ENCODE measurements at places on chromosomes 2 and 18. TPM values are rescaled to one million over a fixed set of nuclear protein-coding genes. Genes with fewer than 3 reads are reported as not detected.

MTIF2 gene
- 20.5 TPM for polyA plus RNA-seq

DNA sequence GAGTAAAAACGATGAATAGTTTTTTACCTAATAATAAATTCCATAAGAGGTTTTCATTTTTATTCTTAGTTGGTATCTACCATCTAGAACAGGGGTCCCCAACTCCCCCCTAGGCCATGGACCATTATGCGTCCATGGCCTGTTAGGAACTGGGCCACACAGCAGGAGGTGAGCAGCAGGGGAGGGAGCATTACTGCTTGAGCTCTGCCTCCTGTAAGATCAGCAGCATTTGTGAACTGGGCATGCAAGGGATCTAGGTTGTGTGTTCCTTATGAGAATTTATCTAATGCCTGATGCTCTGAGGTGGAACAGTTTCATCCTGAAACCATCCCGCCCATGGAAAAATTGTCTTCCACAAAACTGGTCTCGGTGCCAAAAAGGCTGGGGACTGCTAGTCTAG is 5.9 kb downstream of the TIA1 start:
- DNase-seq: no peak

DNA sequence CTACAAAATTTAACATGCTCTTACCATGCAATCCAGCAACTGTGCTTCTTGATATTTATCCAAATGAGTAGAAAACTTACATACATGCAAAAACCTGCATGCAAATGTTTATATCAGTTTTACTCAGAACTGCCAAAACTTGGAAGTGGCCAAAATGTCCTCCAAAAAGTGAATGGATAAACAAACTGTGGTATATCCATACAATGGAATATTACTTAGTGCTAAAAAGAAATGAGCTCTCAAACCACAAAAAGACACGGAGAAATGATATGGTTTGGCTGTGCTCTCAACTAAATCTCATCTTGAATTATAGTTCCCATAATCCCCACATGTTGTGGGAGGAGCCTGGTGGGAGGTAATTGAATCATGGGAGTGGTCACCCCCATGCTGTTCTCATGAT is 267.2 kb downstream of the ZEB2 start:
- no peak for DNase-seq

FBXO48 gene
- polyA plus RNA-seq: 2.0 TPM

MYO3B gene
- polyA plus RNA-seq: 0.08 TPM

GRCh38 chr2:66531567-66531966 is 96.6 kb downstream of the MEIS1 start:
- no peak for DNase-seq

DNA sequence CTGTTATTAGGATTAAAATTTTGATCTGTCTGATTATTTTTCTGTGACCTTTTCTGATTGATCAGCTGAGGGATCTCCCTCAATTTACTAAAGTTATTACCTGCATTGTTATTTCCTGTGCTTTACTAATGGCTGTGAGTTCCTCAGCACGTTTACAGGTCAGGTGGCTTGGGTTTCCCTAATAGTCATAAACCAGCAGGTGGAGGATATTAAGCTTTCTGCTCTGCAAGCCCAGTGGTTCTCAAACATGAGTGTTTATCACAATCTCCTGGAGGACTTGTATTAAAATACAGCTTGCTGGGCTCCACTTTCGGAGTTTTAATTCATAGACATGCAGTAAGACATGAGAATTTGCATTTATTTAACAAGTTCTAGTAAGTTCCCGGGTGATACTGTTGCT is 22.4 kb upstream of the UGP2 start:
- DNase-seq: no peak

DNA sequence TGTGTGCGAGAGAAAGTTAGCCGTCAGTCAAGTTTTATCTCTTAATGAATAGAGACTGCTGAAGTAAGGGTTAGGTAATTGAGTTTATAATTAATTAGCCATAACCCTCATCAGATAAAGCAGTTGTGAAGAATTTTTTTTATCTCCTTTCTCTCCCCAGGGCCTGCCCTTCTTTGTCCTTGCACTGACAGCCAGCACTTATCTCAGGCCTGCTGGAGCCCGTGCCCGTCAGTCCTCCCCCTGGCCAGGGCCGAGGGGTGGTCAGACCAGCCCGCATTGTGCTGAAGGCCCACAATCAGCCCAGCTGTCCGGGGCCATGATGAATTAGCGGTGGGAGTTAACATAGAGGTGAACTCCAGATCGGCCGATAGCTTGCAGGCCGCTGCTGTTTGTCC is 315.7 kb downstream of the GBX2 start:
- no peak for DNase-seq

Data from muscle of back (tissue), 13 donors.